ENCODE measurements at places on chromosomes 5 and 9.

DNA sequence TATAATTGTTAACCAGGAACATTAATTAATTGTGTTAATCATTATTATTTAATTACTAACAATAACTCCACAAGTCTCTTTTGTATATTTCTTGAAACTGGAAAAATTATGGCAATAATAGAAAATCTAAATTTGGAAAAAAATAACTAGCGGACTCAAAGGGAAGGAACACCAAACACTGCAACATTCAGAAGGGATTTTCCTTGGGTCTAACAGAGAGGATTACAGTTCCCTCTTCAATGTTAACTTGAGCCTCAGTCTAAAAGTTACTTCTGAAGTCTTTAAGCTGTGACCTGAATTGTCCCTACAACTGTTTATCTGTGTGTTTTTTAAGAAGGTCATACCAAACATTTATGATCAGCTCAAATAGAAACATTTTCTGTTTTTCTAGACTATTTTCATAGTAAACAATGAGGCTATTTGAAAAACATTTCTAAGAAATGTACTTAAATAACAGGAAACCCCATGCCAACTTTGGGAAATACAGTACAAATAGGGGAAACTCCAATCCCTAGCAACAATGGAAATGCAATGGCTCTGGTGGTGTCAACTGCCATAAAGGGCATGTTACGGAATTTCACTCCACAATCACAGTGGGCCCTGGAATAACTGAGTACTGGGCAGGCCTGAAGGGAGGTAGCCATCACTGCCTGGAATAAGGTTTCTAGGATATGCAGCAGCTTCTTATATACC is 61.2 kb downstream of the MCTP1 start:
- no peak for DNase-seq

DNA sequence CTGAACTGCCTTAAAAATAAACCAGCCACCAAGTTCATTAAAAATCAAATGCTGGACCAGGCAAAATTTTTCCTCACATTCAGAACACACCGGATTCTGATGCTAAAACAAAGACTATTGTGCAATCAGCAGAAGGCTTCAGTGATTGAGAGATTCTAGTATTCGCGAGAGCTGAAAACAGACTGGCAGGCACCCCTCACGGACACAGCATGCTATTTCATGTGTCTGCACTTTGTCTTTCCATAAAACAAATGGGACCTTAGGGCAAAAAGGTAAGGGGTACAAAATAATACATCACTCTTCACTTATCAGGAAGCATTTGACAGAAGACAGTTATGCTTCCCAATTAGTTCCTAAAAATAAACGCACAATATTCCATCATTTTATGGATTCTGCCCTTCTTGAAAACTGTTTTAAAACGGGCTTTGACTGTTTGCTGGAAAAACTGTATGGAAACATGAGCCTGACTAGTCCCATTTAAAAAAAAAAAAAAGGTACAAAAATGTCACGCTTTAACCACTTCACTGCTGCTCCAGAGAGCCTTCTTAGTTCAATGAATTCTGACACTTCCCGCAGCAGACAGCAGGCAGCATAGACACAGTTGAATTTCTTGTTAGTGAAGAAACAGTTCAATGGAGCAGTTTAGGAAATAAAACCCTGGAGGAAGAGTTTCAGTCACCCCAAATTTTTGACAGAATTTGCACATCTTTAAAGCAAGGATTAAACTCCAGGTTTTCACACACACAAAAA is 99.2 kb downstream of the MED27 start:
- no peak for DNase-seq

DNA sequence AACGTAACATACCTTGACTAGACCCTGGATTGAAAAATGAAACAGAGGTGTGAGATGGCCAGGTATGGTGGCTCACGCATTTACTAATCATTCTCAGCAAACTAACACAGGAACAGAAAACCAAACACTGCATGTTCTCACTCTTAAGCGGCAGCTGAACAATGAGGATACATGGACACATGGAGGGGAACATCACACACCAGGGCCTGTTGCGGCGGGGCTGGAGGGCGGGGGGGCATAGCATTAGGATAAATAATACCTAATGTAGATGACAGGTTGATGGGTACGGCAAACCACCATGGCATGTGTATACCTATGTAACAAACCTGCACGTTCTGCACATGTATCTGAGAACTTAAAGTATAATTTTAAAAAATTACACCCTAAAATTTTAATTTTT is 15.9 kb downstream of the RAPGEF6 start:
- no peak for DNase-seq

DNA sequence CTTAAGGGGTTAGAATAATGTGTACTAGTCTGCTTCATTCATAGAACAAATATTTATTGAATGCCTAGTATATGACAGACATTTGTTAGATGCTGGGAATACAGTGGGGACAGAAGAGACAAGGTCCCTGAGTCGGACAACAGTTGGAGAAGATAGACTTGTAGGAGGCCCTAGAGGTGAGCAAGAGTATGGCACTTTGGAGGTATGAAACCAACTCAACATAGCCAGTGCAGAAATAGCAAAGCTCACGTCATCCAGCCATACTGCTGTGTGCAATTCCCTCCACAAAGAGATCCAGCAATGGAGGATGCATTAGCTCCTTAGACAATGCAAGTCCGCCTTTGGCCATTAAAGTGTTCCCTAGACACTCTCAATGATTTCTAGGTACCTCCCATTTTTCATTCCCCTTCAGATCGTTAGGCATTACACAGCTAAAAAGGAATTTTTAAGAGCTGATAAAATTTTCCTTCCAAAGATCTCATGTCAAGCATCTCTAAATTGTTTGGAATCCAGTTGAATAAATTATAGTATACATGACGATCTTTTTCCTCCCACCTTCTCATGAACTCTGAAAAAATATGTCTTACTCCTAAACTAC is 1949.6 kb upstream of the WWC1 start:
- no peak for DNase-seq

DNA sequence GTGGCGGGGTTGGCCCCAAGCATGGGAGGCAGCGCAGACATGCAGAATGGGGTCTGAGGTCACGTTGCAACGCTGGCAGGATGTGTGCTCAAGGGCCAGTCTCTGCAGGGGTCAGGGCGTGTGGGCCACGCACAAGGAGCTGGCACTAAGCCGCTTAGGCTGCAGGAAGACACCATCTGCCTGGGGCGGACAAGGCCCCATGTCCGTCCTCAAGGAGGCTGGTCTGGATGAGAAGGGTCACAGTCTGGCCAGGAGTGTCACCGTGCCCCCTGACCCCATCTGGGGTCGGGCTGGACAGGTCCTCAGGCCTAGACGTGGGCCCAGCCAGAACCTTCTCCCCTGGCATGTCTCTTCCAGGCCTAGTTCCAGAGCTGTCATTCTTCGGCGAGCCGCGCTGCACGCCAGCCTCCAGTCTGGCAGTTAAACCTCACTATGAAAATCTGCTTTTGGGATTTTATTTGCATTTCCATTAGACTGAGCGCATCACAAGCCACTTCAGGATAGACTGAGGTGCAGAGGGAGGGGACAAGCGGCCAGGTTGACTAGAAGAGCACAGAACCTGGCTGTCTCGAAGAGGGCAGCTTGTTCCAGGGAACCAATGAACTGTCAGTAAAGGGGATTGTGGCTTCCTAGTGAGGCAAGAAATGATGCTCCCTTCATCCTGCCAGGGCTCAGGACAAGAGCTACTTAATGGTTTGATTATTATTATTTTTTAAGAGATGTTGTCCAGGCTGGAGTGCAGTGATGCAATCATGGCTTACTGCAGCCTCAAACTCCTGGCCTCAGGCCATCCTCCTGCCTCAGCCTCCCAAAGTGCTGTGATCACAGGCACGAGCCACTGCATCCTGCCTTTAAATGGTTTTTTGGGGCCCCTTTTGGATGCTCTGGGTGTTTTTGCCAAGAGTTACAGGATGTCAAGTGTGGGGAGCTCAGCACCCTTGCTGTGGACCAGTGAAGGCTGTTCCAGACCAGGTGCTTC is 4.3 kb downstream of the BRD3OS start:
- DNase-seq: no peak

DNA sequence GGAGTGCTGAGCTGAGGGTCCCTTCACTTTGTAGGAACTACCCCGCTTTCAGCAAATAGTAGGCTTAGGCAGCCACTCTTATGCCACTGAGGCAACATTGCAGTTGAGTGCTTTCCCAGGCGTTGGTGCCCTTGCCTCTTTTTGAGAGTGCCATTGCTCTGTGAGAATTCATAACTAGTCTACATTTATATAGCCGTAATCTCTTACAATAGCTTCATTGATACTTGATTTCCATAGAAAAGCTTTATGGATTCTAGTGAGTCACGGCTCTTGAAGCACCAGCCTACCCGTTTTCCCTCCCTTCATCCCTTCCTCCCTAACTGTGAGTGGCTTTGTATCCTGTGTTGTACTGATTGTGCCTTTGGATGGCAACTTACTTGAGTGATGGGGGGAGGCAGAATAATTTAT is 283.9 kb downstream of the AOPEP start:
- DNase-seq: no peak

- no peak for DNase-seq
These were observed 150.1 kb upstream of the RFX3 start for GRCh38 chr9:3675946-3676345.

DNA sequence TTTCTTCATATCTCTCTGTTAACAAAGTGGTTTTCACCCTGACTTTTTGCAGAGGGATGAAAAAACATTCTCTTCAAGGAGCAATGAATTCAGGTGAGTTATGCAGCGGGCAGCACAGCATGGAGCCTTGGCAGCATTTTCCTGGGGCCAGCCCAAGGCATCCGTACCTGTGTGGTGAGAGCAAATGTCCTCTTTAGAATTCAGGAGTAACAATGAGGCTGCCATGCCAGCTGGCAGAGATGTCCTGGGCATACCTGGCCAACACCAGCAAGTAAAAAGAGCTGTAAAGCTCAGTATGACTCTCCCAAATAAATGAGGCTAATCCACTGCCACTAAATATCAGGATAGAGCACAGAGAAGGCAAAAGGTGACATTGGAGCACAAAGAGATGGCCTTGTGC is 277.6 kb upstream of the TRPC7 start:
- DNase-seq: no peak

DNA sequence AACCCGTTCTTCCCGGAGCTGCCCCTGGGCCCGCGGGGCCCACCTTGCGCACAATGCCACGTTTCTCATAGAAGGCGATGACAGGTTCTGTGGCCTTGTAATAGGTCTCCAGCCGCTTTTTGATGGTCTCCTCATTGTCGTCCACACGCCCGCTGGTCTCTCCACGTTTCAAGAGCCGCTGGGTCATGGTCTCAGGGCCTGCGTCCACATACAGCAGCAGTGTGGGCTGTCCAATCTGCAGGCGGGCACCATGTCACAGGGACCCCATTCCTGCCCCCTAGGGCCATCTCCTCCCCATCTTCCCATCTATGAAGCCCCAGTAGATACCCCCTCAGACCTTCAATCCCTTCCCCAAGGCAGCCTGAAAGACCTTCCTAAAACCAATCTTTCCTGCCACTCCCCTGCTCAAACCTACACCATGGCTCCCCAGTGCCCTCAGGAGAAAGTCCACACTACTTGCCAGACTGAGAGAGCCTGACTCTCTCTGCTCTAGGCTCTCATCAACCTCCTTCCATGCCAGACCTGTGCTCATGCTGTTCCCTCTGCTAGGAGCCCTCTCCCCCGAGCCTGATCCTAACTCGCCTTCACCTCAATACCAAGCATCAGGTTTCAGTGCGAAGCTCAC is 9.1 kb downstream of the AK1 start:
- DNase-seq: no peak

DNA sequence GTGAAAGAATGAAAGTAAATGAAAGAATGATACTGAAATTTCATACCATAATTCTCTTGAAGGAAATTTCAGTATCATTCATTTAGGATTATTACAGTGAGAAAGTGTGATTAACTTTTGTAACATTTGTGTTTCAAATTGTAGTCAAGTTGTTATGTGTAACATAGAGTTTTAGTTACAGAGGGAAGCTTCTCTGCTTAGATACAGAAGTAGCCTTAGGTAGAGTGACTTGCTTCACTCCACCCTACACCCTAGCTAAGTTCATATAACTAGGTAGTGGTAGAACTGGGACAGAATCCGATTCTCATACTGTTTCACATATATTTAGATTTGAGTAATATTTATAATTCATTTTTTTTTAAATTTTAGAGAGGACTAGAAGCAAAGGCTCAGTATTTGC is 9.0 kb downstream of the RASA1 start:
- DNase-seq: no peak

DNA sequence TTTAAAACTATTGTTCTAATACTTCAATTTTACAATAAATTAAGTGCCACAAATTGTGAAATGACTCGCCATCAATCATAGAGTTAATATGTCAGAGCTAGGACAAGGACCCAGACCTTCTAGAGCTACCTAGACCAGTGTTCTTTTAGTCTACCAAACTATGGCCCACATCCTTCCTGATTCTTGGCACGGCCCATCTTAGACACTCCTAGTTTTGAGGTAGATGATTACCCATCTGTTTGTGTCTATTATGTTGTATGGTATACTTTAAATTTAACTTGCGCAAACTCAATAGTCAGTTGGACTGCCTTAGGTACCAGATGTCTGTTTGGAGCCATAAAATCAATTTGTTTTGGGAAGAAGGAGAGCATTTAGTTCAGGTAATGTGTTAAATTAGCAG is 17.5 kb downstream of the CDC26 start:
- no peak for DNase-seq

DNA sequence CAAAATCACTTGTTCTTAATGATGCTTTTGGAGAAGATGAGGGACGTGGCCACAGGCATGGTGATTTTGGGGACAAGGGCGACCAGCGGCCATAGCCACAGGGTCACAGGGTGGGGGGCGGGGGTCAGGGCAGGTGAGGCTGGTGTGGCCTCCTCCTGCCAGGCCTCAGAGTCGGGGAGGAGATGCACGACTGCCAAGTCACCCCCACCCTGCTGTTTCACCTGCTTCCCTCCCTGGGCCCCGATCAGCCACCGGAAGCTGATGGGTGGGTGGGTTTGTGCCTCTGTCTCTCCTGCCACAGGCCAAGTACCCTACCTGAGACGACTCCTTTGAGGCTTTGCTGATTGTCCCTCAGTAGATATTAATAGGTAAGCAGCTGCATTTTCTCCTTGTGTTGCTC is 199.3 kb downstream of the PAX5 start:
- DNase-seq: no peak

DNA sequence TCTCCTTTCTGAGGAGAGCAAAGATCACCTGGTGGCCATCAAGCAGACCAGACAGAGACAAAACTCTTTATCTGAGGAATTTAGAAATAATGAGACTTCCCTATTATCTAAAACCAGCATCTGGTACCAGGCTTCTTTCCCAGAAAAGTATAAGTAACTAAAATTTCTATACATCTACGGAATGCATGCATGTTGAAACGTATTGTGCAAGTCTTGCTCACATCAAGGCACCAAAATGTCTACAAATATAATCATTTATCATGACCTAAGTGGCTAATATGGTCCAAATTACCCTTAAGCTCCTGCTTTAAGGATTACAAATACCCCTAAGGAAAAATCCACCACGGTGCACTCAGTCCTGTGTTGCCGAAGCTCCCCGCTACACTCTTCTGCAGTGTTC is 286.3 kb downstream of the CDH18 start:
- no peak for DNase-seq

GRCh38 chr5:98968056-98968564 is 39.3 kb upstream of the CHD1 start:
- no peak for DNase-seq

GRCh38 chr5:67984546-67984945 is 231.0 kb upstream of the PIK3R1 start:
- no peak for DNase-seq

All from neural crest cell (in vitro differentiated cells).